ENCODE measurements at places on chromosomes 1 and 21.

- DNase-seq: no peak
Measured at GRCh38 chr1:190144650-190145049, 333.0 kb downstream of the BRINP3 start.

DNA sequence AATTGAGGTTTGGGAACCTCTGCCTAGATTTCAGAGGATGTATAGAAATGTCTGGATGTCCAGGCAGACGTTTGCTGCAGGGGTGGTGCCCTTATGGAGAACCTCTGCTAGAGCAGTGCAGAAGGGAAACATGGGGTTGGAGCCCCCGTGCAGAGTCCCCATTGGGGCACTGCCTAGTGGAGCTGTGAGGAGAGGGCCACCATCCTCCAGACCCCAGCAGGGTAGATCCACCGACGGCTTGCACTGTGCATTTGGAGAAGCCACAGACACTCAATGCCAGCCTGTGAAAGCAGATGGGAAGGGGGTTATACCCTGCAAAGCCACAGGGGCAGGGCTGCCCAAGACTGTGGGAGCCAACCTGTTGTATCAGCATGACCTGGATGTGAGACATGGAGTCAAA is 354.6 kb downstream of the ZNF326 start:
- no peak for DNase-seq

DNA sequence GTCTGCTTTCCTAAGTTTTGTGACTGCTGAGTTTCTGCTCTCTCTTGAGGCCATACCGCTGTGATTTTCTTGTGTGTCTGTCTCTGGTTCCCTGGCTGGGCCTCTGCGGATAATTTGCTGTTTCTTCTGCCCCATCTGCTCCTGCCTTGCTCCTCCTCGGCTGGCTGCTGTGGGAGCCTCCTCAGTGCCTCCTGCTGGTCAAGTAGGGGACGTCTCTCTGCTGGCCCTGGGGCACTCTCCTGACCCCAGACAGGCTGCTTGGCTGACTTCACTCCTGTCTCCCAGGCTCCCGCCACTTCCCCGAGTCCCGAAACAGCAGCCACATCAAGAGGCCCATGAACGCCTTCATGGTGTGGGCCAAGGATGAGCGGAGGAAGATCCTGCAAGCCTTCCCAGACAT is 28.5 kb downstream of the ETNK2 start:
- DNase-seq: no peak

DNA sequence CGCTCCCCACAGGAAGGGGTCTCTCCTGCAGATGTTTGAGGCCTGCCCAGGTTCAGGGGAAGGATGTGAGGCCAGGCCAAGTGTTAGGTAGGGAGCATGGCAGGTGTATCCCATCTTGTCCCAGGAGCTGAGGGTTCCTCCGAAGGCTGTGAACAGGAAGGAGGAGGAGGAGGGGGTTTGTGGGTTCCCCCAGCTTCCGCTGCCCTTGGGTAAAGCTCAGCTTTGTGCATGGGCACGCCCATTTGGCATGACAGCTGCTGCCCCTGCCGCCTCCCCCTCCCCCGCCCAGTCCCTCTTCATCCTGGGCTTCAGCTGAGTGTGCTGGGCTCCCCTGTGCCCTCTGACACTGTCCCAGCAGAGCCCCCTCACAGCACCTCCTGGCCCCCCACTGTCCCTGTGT is 25.5 kb downstream of the TNFRSF8 start:
- no peak for DNase-seq

- DNase-seq: no peak
Measured at GRCh38 chr21:36450511-36450910, 29.4 kb downstream of the CLDN14 start.

GRCh38 chr1:208825300-208825699 is 581.1 kb upstream of the PLXNA2 start:
- DNase-seq: no peak

- DNase-seq: no peak
Measured at GRCh38 chr21:29637134-29637533, 302.7 kb downstream of the GRIK1 start.

GRCh38 chr1:15305468-15305770 is 58.4 kb downstream of the FHAD1 start:
- DNase-seq: no peak

DNA sequence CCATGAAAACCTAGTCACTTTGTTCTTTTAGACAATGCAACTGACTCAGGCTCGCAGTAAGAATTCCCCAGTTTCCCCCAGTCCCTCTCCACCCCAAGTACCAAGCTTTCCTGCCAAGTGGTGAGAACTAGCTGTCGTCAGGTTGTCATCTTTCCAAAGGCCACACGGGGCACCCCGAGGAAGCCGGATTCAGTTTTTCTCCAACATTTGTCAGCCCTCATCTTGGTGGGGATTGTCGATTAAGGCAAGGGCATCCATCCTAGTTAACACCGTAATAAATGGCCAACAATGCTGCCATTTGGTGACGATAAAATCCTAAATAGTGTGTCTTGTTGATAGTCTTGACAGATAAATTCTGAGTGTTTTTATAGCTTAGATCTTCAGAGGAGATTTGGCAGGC is 55.9 kb upstream of the PROX1 start:
- no peak for DNase-seq

- no peak for DNase-seq
Measured at GRCh38 chr1:208803011-208803811, 559.0 kb upstream of the PLXNA2 start.

- DNase-seq: peak; percentile 78
Measured at GRCh38 chr1:87331365-87332241, 2.9 kb downstream of the LMO4 start.

DNA sequence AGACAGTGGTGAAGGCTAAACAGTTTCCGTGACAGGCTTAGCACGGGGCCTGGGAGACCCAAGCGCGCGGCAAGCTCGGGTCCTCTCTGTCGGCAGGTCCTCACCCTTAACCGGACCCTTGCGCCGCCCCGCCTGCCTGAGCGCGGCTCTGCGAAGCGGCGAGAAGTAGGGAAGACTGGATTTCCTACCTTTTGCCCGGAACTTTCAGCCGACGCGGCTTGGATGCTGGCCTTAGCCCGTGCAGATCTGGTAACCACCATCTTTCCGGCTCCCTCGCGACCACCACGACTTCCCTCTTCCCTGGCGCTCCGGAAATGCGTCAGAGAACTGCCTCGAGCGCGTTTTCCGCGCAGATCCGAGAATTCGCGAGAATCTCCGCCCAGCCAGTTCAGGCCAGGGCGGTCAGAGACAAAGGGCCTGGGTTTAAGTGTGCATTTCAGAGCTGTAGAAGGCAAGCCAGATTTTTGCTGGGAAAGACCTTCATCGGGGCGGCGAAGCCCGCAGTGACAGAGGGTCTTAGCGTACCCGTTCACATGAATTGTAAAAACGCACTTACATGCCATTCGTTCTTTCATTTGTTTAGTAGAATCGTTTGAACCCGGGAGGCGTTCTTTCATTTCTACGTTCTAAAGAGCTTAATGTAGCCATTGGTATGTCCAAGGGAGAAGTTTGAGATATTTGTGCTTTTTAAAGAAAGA is at the start of gene DNTTIP2:
Gene DNTTIP2, minus strand, starts transcription at position 318 of the 698 bp plus-strand sequence. Its CDS starts 58 bp downstream, at position 260.
- peak; percentile 95 for DNase-seq

DNA sequence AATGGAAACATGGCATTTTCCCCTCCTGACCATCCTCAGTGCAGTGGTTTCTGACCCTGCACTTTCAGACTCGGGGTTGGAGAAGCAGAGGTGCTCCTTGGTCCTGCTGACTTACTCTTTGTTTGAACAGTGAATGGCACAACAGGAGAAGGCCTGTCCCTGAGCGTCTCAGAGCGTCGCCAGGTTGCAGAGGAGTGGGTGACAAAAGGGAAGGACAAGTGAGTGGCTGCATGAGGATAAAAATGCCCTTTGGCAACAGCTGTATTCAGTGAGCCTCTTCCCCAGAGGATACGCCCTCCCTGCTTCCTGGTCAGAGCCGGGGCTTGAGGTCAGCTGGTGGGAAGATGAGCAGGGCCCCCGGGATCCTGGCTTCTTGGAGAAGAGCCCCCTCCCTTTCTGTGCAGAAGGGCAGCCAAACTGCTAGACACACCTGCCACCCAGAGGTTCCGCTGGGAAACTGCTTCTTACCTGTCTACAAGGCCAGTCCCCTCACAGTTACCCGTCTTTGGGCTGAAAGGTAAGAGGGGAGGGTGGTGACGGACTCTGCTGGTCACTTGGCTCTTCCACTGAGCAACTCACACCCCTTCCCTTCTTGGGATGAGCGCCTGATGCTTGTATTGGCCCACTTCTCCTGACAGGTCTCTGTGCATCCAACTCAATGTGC is 16.6 kb downstream of the NPL start:
- no peak for DNase-seq

GRCh38 chr21:34242973-34243372 is 120.8 kb upstream of the KCNE2 start:
- no peak for DNase-seq

DNA sequence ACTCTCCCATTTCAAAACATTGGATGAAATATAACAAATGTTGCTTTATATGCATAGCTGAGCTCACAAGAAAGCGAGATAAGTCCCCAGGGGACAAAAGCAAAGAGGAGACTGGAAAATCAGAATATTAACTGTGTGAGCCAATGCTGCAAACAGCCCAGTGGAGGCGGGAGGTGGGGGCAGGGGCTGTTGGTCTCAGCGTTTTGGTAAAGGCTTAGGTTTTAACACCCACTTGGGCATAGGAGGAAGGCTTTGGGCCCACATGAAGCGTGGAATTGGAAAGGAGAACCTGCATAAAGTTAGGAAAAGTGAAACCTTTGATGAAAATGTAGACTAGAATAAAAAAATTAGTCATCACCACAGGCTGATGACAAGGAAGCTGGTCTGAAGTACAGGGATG is 30.2 kb upstream of the SMIM12 start:
- DNase-seq: no peak

GRCh38 chr1:82319546-82319945 is 518.8 kb downstream of the ADGRL2 start:
- DNase-seq: no peak

DNA sequence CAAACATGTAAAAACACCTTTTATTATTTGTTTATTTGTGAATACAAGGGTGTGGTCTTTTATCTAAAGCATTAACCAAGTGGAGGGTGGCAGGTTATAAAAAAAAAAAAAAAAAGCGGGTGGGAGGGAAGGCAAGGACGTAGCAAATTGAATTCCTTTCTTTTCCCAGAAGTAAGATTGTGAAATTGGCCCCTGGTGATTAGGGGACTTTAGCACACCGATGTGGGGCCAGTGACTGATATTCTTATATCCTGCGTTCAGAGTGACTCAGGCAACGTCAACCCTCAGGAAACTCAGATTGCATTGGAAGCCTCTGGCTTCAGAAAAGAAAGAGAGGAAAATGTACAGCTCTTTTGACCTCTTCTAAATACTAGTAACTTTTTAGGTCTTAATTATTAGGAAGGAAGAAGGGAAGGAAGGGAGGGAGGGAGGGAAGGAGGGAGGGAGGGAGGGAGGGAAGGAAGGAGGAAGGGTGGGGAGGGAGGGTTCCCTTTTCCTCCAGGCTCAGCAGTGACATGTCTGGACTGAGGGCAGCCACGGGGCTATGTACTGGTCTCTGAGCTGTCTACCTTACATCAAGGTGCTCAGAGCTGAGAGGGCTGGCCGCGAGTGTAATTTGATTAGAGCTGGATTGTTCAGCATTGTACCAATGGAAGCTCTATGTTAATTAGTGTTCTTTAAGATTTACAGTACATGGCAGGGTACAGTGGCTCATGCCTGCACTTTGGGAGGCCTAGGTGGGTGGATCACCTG is 30.2 kb downstream of the EVA1C start:
- no peak for DNase-seq

DNA sequence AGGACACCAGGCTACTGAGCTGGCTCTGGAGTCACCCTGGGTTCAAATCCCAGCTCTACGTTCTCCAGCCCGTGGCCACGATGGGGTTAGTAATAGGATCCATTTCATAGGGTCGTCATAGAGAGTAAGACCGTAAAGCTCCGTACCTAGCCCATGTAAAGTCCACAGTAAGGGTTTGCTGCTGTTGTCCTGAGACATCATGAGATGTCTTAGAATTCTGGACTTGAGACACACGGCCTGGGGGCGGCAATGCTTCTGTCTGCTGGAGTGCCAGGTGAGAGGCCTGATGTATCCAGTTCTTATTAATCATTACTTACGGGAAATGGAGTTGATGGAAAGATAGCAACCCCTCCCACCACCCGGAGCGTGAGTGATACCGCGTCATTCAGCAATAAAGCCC is 3.6 kb downstream of the TCP10L start:
- no peak for DNase-seq

DNA sequence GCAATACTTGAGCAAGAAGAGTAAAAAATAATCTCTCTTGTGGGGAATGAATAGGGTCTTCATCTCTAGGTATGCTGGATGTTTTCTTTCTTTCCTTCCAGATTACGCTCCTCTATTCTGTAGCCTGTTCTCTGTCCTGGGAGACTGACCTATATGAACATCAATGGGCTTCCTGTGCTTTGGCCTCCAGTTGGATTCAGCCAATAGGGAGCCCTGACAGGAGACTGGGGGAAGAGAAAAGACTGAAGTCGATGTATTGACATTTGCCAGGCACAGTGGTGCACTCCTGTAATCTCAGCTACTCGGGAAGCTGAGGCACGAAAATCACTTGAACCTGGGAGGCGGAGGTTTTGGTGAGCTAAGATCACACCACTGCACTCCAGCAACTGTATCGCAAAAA is 17.6 kb downstream of the SEMA6C start:
- no peak for DNase-seq

- DNase-seq: no peak
Measured at GRCh38 chr1:5907966-5908365, 84.3 kb downstream of the NPHP4 start.

- no peak for DNase-seq
Measured at GRCh38 chr1:11704194-11704529, 12.7 kb downstream of the DRAXIN start.

DNA sequence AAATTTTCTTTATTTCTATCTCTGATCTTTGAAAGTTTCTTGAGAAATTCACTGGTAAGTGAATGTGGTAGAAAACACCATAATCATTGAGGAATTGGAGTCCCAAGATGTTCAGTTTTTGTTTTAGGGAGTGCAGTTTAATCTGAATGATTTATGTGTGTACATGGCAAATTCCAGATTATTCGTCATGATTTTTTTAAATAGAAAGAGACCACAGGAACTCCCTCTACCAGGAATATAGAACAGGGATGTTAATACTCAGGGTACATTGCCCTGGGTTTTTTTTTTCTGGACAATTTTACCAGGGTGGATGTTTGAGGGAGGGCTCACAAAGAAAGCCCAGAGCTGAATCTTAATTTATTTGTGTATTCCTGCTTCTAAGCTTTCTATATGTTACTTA is 109.0 kb downstream of the VPS13D start:
- no peak for DNase-seq

DNA sequence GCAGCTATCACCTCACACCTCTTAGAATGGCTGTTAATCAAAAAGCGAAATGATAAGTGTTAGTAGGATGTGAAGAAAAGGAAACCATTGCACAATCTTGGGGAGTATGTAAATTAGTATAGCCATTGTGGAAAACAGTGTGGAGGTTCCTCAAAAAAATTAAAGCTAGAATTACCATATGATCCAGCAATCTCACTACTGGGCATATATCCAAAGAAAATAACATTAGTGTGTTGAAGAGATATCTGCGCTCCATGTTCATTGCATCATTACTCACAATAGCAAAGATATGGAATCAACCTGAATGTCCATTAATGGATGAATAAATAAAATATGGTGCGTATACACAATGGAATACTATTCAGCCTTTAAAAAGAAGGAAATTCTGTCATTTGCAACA is 68.9 kb downstream of the SNRPE start:
- DNase-seq: no peak
